NCI-H510A (cell line): ENCODE measurements at places on chromosomes 11 and 22.
A peak's percentile ranks its signal among the peaks of the same experiment; 100 is the strongest.

GRCh38 chr11:16166571-16166970 lies 189.8 kb downstream of the SOX6 start:
- no peak for DNase-seq

DNA sequence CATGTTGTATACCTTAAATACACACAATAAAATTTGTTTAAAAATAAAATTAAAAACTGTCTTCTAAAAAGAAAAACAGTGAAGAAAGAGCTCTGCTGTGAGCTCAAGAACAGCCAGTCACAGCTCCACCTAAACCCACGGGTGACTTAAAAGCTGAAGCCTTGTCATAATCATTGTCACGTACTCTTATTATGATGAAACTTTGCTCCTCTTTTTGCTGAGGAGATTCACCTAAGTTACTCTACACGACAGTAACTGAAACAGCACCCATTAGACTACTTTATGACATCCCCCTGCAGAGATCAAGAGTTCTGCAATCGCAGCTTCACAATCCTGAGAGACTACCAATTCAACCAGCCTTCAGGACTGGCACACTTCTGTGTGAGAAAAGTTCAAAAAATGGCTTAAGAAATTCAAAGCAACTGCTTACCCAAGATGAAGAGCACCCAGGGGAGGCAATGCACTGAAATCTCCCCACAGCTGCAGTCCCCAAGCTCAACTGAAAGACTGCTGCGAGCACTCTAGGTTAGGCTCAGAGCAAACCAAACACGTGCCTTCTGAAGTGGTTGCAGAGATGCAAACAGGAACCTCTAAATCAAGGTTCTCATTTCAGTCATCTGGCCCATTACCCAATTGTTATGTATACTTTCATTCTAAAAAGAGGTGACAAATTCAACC lies at the start of gene JAML:
Gene JAML (minus strand): TSS at position 501 of the 678 bp plus-strand sequence. CDS start 10,145 bp downstream, outside the sequence.
- DNase-seq: no peak

- DNase-seq: no peak
Observed at GRCh38 chr11:44861849-44862557, 88.7 kb downstream of the TP53I11 start.

GRCh38 chr22:23128269-23129108 lies 13.3 kb downstream of the RSPH14 start:
- no peak for DNase-seq

GRCh38 chr11:75293903-75294302 lies 53.3 kb downstream of the TPBGL start:
- DNase-seq: no peak

DNA sequence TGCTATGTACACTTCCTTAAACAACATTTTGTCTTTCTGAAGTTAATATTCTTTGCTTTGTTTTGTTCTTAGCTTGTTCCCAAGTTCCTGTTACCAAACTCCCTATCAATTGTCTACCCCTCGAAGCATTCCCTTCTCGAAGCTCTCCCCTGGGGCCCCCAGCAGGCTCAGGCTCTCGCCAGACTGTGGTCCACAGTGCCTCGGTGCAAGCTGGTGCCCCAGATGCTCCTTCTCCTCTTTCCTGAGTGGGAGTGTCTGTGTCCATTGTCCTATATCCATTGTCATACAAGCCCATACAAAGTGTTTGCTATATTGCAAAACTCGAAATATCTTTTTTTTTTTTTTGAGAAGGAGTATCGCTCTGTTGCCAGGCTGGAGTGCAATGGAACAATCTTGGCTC lies 51.7 kb upstream of the RTL6 start:
- no peak for DNase-seq

- DNase-seq: no peak
Observed at GRCh38 chr11:14930369-14930768, 38.3 kb upstream of the CYP2R1 start.

GRCh38 chr11:93572171-93572570 lies 29.0 kb upstream of the SMCO4 start:
- DNase-seq: no peak

DNA sequence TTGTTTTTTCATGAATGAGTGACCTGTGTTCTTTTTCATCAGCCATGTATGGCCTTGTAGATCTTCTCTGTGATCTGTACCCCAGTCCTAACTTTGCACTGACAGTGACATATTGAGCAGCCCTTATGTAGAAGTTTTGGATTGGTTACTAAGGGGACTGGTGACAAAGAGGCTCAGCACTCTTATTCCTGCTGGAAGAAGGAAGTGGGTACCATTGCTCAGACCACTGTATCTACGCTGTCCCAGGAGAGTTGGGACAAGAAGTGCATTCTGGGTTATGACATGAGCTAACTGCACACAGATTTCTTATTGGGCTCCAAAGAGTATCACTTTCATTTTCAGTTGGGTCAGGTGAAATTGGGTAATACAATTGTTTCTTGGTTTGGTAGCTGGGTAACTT lies 107.8 kb upstream of the RASSF10 start:
- no peak for DNase-seq

DNA sequence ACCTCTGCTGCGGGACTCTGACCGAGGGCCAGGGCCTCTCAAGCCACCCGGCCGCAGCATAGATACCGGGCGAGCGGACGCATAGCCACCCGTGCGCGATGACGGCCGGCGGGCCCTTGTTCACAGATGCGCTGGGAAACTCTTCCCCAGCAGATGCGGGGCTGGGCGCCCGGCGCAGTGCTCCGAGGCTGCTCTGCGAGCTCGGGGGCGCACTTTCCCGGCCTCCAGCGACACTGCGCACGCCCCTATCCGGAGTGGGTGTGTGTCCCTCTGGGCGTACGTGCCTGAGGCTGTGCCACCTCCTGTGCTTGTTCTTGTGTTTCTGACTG lies 104.7 kb upstream of the E2F8 start:
- DNase-seq: no peak

- no peak for DNase-seq
Observed at GRCh38 chr11:130183878-130184610, 24.5 kb downstream of the ST14 start.

DNA sequence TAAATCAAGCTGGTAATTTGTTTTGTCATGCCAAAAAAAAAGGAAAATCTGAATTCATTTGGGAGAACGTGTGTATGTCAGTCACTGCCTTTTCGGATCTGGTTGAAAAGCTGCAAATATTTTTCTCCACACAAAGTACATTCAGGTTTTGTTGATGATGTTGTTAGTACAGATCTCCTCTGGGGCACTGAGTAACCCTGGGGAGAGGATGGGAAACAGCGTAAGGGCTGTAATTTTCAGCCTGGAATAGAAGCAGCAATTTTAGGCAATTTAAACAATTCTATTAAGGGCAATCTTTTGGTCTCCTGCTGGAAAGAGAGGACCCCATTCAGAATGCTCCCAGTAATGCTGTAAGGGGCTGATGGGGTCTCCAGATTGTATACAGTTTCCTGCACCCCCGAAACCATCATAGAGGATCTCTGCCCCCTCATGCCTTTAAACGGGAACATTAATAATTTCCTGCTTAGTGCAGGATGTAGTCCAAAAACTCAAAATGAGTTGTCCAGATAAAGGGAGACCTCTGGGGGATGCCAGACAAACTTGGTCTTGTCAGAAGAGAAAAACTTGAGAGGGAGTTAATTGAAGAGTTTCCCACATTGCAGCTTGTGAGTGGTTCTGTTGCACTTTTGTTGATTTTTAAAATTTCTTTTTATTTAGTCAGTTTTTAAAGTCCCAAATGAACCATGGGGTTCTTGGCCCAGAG lies 132.3 kb downstream of the COMMD9 start:
- no peak for DNase-seq

DNA sequence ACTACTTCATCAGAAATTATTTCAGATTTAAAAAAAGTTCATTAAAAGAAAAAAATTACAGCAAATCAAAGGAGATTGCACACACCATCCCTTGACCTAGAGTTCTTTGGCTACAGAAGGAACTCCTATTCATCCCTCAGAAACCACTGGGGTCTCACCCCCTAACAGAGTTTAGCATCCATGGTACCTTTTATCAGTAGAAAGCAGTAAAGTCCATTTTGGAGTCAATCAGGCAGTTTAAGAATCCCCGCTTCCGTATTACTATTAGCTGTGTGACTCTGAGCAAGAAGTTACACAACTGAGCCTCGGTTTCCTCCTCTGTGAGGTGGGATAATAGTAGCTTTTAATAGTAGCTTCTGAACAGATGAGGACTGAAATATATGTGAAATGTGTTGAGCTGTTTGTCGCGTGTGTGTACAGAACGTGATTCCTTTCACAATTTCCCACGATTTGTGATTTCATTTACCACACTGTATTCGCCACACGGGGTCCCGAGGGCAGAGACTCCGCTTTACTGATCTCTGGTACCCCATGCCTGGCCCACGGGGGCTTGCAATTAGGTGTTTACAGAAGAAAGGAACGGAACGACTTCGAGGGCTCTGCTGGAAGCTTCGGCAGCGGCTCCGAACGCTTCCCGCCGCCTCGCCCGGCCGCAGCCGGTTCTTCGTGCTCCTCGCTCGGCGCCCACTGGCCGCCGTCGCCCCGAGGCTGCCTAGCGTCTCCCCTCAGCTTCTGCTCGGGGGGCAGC lies 72.5 kb upstream of the ZBED5 start:
- DNase-seq: no peak

GRCh38 chr11:17272801-17273200 lies 3.7 kb upstream of the NUCB2 start:
- no peak for DNase-seq

DNA sequence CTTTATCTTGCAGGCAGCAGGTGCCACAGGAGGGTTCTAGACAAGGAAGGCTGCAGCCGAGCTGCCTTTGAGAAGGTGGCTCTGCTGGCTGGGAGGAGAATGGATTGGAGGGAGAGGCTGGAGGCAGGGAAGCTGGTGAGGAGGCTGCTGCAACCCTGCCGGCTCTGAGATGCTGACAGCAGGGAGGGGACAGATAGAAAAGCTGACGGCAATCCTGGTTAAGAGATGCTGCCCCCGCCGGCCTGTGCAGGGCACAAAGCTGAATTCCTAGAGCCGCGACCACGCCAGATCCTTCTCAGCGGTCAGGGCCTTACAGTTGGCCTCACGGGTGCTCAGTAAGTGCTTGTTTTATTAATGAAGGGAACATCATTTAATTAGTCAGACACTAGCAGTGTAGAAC lies 105.4 kb downstream of the CACNA1I start:
- DNase-seq: no peak

DNA sequence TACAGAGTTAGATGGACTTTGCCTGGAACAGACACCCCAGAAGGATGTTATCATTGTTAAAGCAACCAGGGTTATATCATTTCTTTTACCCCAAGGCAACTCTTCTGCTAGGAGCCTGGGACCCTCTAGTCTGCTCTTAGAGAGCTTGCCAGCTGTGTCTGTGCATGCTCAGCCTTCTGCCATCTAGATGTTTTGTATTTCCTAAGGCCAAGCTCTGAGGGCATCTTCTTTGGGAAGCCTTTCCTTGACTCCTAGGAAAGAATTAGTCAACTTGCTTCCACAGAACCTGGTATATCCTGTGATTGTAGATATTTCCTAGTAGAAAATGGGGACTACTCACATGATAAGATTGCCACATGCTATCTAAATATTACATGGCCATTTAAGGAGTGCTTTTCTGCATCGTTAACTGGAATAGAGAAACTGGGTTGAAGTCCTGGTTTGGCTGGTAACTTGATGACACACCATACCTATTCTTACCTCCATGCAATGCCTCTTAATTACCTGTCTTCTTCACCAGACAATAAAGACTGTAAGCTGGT lies 87.6 kb downstream of the STIM1 start:
- DNase-seq: no peak

GRCh38 chr22:27393371-27393770 lies 408.2 kb downstream of the MN1 start:
- no peak for DNase-seq

GRCh38 chr11:9263840-9264315 lies 1.3 kb downstream of the DENND5A start:
- no peak for DNase-seq

GRCh38 chr11:85803920-85804319 lies 7.0 kb downstream of the SYTL2 start:
- no peak for DNase-seq

- DNase-seq: no peak
Observed at GRCh38 chr11:133497477-133498140, 34.7 kb downstream of the OPCML start.

DNA sequence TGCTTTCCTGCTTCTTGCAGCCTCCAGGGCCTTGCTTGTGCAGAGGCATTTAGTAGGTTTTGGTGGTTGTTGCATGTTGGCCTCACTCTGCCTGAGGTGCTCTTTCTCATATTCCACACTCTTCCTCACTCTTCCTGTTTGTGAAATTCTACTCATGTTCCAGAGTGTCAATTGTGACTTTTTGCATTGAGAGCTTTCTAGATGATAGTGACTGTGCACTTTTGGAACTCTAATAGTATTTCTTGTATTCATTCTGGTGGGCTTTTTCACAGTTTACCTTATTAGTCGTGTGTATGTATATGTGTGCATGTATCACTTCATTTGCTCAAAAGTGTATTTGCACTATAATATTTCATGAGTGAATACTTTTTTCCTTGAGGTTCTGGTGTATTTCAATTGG lies 11.3 kb downstream of the HSD17B12 start:
- DNase-seq: no peak

DNA sequence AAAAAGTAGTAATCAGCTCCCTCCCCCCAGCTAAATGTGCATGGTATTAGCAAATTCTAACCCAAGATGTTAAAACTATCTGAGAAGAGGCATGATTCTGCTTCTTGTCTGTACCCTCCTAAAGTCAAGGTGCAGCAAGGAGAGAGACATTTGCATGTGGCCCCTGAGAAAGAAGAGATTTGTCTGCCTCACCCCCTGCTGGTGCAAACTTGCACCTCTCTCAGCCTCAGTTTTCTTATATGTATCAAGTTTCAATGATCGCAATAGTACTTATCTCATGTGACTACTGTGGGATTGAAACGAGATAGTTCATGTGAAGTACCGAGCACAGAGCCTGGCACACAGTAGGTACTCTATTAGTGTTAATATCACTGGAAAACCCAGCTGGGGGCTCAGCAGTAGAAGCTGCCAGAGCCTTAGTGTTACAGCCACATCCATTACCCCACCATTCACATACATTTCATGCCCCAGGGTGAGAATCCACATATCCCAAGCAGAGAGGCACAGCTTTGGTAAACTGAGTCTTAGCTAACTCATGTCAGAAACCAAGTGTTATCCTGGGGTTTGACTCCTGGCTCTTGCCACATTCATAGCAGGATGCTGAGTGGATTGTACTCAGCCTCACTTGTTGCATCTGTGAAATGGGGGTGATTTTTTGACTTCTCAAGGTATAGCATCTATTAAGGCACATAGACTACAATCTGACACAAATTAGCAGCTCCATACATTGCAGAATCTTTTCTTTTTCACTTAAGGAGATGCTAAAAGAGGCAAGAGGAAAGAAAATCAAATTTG lies 24.9 kb downstream of the CD44 start:
- no peak for DNase-seq

DNA sequence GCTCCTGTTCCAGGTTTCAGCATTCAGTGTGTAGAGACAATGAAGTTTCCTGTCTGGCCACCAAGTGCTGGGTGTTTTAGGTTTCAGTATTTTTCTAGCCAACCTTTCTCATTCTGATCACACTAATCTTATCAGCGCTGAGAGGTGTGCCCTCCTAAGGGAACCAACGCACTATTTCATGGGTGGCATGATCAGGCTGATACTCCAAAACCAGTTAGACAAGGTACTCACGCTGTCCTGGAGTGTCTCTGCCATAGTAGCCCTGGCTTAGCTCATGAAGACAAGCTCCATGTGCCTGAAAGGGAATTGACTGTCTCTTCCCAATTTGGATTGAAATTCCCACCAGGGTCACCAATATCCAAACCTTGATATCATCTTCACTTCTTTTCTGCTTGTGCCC lies 8.0 kb upstream of the RAB38 start:
- DNase-seq: peak; percentile 80
